ENCODE measurements at places on chromosomes 16 and 17.

GRCh38 chr17:31095236-31096105, 694 bp downstream of the NF1 start:
- DNase-seq = peak; percentile 10

GRCh38 chr17:81067391-81067811, 32.5 kb downstream of the BAIAP2 start:
- no peak for DNase-seq

DNA sequence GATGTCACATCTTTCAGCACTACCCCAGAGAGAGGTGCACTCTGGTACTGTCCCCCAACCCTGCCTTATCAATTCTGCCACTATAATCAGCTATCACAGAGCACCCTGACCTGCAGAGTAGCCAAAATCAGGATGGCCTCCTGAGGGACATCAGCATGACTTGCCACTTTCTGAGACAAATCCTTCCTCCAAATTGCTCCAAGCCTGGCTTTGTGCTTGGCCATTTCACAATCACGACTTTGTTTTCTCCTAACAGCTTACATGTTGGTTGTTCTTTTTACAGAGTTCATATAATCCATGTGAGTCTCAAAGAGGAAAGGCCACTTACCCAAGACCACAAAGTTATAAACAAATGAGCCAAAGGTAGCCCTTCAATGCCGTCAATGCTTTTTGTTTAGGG, 449.0 kb upstream of the CDH5 start:
- DNase-seq = no peak

GRCh38 chr16:49503256-49504022, 129.8 kb downstream of the C16orf78 start:
- no peak for DNase-seq

DNA sequence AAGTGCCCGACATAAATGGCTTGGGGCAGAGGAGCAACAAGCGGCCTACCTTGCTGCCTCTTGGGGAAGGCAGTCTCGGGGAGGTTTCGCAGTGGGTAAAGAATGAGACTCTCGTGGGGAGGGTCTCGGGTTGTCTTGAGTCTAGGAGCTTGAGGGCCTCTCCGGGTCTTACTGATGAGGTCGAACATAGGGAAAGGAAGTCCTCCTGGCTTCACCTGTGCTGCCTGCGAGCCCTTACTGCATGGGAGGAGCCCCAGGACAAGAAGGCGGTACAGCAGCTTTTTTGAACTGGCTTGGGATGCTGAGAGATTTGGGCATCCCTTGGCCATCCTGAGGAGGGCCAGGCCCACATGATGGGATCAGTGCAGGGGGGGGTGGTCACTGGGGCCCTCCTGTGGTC, 71.4 kb downstream of the SPECC1 start:
- DNase-seq = no peak

DNA sequence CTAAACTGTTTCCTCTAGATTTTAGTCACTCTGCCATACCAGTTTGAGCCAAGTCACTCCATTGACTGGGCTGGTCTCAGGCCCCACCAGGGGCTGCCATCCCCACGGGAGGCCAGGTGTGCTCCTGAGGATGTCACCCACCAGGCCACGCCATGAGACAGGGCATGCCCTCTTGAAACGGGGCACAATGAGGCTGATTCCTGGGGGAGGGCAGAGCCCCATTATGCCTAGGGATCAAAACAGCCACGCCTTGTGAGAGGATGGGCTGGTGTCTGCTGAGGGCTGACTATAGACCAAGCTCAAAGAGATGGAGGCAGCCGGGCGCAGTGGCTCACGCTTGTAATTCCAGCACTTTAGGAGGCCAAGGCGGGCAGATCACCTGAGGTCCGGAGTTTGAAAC, 21.5 kb downstream of the GINS2 start:
- DNase-seq = no peak

- no peak for DNase-seq
Observed at GRCh38 chr16:53043428-53043831, 9.3 kb downstream of the CHD9NB start.

DNA sequence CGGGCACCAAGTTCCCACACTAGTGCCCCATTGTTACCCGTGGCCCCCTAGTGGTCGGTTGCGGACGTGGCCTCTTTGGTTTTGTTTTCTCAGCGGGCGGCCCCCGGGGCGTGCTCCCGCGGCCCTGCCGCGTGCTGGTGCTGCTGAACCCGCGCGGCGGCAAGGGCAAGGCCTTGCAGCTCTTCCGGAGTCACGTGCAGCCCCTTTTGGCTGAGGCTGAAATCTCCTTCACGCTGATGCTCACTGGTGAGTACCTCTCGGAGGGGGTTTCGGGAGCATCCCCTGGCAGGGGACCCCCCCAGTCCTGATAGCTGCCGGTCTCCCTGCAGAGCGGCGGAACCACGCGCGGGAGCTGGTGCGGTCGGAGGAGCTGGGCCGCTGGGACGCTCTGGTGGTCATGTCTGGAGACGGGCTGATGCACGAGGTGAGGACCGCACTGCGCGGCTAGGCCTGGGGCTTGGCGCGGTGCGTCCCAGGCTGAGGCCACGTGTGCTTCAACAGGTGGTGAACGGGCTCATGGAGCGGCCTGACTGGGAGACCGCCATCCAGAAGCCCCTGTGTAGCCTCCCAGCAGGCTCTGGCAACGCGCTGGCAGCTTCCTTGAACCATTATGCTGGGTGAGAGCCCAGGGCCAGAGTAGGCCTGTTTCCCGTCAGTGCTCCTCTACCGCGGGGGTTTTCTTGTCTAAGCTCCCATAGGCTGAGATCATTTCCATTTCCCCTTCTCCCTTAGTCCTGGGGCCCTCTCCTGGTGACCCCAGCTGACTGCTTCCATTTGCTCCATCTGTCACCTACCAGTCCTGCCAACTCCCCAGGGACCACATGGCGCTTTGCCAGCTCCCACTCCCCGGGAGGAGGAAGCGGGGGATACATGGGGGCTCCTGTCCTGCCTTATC, 1.7 kb downstream of the SPHK1 start:
- peak; percentile 74 for DNase-seq

GRCh38 chr16:82761236-82761635, 134.5 kb downstream of the CDH13 start:
- no peak for DNase-seq

DNA sequence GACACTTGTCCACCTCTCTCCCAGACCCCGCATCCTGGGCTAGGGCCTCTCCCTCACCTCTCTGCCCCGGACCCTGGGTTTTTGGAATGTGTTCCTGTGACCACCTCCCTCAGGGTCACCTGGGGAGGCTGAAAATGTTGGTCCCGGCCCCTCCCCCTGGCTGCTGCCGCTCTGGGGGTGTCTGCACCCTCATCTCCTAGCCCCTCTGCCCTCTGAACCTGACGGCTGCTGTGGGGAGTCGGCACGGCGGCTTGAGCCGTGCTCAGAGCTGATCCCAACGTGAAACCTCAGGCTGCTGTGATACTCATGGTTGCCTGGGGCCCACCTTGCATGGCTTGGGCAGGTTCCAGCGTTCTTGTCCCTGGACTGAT, 42.8 kb downstream of the ADCY7 start:
- DNase-seq = no peak

DNA sequence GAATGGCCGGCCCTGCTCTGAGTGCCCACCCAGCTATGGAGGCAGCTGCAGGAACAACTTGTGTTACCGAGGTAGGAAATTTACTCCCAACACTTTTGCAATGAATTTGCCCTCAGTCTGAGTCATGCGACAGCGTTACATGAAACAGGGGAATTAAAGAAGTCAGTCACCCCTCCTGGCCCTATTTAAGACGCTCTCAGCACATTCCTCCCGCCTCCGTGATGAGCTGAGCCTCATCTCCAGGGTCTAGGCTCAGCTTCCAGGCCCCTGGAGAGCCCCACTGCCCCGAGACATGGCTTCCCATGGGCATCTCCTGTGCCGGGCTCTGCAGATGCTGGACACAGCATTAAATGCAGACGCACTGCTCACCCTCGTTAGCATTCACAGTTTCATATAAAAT, 35.0 kb downstream of the CRISPLD2 start:
- no peak for DNase-seq

DNA sequence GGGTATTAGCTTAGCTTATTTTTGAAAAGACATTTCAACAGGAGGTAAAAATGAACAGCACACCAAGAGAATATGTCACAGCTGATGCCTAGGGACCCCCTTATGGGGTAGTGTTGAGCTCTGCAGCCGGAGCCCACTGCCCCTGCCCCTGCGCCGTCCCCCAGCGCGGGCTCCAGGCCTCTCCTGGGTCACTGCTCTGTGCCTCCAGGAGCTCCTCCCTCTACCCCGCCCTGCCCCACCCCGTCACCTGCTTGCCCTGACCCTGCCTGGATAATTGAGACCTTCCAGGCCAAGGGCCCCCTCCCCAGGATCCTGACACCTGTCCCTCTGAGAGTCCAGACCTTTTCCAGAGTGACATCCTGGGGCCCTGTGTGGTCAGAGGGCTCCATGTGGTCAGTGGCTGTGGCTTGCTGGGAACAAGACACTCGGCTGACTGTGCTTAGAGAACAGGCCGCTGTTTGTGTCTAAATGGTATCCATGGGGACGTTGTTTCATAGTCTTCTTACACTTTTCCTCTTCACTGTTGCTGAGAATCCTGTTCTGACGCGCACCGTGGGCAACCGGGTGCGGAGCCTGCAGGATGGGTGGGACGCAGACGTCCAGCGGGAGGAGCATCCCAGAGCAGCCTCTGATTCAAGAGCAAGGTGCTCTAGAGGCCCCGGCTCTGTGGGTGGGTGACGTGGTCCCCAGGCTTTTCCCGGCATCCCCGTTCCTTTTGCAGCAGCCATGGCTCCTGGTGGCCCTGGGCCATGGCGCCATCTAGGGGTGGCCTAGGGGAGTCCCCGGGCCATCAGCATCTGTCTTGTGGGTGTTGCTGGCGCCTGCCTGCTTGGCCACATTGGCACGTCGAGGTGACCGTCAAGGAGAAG, 20.0 kb upstream of the WFIKKN1 start:
- peak; percentile 36 for DNase-seq

GRCh38 chr16:84177741-84178073, 9.2 kb downstream of the TAF1C start:
- no peak for DNase-seq

DNA sequence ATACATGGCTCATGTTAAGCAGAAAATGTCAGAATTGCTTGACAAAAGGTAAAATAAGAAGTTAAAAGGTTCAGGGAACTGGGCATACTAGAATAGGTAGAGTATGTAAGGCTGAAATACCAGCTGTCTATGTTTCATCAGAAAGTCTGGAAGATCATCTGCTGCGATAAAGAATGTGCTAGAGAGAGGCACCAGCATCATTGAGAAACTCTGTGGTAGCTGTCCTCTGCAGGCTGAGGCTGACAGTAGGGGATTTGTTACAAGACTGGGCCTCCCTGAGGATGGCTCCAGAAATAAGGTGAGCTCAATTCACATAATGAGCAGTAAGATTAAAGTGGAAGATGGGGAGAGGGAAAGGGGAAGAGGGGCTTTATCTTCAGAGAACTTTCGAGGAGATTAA, 4.5 kb upstream of the ZNF287 start:
- DNase-seq = no peak

DNA sequence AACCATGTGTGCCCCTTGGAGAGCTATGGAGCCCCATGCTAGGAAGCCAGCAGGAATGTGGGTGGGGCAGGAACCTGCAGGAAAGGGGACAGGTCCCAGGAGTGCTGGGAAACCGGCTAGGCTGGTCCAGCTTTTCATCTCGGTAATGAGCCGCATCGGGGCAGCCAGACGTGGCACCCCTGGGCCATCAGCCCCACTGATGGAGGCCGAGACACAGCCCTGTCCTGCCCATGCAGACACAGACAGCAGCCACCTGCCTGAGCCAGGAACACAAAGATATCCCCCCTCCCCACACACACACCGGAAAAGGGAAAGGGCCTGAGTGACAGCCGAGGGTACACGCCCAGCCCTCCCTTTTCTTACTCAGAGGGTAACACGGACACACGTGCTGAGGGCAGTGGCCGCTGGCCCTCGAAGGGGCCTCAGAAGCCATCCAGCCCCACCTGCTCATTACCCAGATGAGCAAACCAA, 18.1 kb downstream of the PPL start:
- no peak for DNase-seq

- no peak for DNase-seq
Observed at GRCh38 chr17:31544186-31544585, 152.7 kb downstream of the RAB11FIP4 start.

- DNase-seq = no peak
Observed at GRCh38 chr16:57617604-57618111, 10.8 kb upstream of the ADGRG1 start.

- no peak for DNase-seq
Observed at GRCh38 chr17:36470499-36470898, 16.0 kb upstream of the ZNHIT3 start.

DNA sequence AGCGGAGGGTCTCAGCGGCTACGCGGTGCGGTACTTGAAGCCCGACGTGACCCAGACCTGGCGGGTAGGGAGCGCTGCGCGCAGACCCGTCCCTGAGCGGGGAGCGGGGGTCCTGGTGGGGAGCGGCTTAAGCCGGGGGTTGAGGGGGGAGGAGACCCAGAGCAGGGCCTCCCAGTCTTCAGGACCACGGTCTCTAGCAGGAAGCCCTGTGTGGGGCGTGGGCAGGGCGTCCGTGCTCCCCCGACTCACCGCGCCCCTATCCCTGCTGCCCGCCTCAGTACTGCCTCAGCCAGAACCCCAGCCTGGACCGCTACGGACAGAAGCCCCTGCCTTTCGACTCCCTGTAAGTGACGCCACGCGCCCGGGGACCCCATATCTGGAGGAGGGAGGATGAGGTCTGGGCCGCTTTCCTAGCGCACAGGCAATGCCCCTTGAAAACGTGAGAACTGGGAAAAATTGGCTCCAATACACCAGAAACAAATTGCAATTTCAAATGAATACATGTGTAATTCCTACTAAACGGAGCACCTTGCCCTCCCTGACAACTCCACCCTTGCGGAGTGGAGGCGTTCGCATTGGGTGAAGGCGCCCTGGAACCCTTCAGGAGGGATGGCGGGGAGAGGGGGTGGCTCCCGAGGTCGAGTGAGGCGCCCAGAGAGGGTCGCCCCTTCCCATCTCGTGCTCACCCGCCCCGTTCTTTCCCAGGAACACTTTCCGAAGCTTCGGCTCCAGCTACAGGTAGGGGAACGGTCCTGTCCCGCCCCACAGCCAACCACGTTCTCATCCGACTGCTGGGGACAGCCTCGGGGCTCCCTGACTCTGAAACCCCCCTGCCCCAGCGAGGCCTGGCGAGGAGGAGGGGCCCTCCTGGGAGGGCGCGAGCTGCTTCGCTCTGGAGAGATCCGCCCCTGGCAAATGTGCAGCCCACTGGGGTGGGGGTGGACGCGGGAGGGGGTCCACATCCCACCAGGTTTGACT, 14.6 kb upstream of the CNGB1 start:
- peak; percentile 14 for DNase-seq

DNA sequence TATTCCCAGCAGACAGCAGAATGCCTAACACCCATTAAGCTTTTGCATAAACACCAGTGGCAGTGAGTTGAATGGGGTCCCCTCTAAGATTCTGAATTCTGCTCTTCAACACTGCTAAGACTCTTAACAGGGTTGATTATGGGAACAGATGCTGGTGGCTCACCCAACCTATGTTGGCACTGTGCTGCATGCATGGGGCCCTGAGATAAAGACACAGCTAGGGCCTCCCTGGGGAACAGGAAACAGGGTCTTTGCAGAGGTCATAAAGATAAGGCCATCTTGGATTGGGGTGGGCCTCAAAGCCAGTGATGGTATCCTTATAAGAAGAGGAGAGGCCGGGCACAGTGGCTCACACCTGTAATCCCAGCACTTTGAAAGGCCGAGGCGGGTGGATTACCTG, 190.8 kb downstream of the SLC39A11 start:
- no peak for DNase-seq

Data from CD4-positive, alpha-beta T cell treated with Interleukin-6 at 100 ng/mL for 8 hours (primary cell).